ENCODE measurements at places on chromosomes 5 and 9.

DNA sequence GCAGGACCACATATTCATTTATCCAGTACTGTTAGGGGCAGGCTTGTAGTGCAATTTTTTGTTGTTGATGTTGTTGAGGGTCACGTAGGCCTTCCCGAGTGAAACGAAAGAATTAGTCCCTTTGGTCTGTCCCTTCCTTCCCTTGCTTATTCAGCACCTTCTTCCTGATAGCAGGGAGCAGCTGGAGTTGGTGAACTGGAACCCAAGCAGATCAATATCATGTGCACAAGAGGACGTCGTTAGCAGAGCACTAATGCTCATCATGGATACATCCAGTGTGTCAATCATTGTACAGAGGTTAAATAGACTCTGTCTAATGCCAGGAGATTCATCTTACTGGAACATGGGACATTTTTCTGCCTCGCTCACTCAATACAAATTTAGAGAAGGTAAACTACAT lies 33.0 kb upstream of the MAP1B start:
- no peak for DNase-seq

- no peak for DNase-seq
Measured at GRCh38 chr5:125835293-125836172, 587.7 kb upstream of the GRAMD2B start.

- no peak for DNase-seq
Measured at GRCh38 chr5:80866371-80866770, 93.8 kb upstream of the RASGRF2 start.

DNA sequence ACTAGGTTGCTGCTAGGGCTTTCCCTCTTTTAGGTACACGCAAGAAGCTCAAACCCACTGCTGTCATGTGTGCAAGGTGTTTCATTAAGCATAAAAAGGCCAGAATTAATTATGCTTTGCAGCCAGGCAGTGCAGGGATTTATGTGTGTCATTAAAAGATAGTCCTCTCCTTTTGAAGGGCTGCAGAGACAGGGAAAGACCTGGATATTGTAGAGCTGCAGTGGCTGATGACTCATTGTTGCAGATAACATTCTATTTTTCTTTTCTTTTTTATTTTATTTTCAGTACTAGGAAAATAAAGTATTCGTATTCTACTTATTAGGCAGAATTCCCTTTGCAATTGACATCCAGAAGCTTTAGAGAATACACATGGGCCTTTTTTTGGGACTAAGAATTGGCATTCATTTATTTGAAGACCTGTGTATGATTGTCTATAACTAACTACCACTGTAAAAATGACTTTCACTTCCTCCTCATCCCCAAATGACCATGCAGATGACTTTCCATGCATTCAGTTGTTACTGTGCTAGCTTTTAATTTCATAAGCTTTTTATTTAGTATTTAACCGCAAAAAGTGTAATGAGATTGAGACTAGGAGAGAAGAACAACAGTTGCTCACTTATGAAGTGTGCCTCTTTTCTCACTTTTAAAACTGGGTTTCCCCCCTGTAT lies 113.0 kb downstream of the PAM start:
- DNase-seq: no peak
